Nephron progenitor cell (in vitro differentiated cells): ENCODE measurements at places on chromosomes 2 and 18.

DNA sequence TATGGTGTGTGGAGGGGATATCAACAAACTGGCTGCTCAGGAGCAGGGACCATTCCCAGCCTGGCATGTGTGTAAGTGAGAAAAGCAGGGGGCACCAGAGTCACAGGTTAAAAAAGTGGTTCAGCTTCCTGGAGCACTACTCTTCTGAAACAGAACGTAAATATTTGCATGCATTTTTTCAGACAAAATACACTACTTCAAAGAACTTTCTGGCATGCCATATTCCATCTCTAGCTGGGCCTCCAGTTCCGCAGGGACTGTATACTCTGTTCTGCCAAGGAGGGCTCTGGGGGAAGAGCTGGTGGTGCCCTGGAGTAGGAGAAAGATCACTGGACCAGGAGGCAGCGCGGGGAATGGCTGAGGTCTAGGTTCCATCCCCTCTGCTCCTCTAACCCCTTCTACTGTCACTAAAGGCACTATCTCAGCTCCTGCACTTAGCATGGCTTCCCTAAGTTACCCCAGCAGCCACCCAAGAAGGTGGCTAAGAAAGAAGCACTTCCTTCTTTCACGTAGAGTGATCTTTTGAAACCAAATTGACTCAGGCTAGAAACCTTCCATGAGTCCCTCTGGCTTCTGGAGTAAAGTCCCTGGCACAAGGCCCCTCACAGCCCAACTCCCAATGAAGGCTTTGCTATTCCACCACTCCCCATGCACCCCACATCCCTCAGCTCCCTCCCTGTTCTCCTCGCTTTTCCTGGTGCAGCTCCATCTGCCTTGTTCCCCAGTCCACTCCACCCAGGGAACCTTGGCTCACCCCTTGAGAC lies 57.6 kb upstream of the CABLES1 start:
- H3K36me3 ChIP-seq, result no peaks in the 10 kb centered on the region
- DNase-seq, result no peak
- peaks cover 8% of the 10 kb centered on the region for H3K4me1 ChIP-seq
- H3K27ac ChIP-seq, result no peak overlapping the region
- H3K27me3 ChIP-seq, result peaks cover 7% of the 10 kb centered on the region

DNA sequence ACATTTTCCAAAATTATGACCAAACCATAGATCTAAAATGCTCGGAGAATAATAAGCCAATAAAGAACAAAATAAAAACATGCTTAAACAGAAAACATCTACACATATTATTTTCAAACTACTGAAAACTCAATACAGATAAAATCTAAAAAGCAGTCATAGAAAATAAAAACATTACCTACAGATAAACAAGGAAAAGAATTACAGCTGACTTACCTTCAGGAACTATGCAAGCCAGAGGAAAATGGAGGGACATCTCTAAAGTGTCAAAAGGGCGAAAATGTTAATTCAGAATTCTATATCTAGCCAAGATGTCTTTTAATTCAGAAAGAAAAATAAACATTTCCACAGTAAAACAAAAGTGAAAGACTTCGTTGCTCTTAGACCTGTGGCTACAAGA lies 112.9 kb upstream of the GYPC start:
- H3K36me3 ChIP-seq, result peaks cover 12% of the 10 kb centered on the region
- no peaks in the 10 kb centered on the region for H3K4me1 ChIP-seq
- no peak overlapping the region for H3K27ac ChIP-seq
- H3K4me3 ChIP-seq, result no peak overlapping the region

- H3K4me1 ChIP-seq, result peaks cover 32% of the 10 kb centered on the region
- H3K36me3 ChIP-seq, result no peaks in the 10 kb centered on the region
- H3K27ac ChIP-seq, result no peak overlapping the region
- H3K27me3 ChIP-seq, result peaks cover under 1% of the 10 kb centered on the region
- no peak overlapping the region for H3K4me3 ChIP-seq
- no peak for DNase-seq
These were observed 133.2 kb downstream of the NAPG start for GRCh38 chr18:10659000-10659399.

DNA sequence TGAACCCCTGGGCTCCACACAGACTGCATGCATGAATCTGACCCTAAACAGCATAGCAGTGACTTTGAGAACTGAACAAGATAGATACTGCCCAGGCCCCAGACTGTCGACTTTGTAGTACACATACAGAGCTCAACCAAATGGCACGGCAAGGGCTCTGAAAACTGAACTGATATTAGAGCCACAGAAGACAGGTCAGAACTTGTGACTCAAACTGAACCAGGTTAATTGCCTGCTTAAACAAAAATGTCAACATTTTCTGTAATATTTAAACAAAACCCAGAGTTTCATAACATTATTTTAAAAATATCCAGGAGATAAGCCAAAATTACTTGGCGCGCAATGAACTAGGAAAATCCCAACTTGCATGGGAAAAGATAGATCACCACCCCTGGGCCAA lies 260.3 kb downstream of the TPGS2 start:
- H3K4me1 ChIP-seq, result peaks cover 20% of the 10 kb centered on the region
- H3K4me3 ChIP-seq, result no peak overlapping the region
- no peak overlapping the region for H3K27ac ChIP-seq
- DNase-seq, result no peak
- H3K36me3 ChIP-seq, result no peaks in the 10 kb centered on the region

GRCh38 chr18:9782073-9782857 lies 74.2 kb downstream of the RAB31 start:
- no peaks in the 10 kb centered on the region for H3K36me3 ChIP-seq
- no peak overlapping the region for H3K27ac ChIP-seq

DNA sequence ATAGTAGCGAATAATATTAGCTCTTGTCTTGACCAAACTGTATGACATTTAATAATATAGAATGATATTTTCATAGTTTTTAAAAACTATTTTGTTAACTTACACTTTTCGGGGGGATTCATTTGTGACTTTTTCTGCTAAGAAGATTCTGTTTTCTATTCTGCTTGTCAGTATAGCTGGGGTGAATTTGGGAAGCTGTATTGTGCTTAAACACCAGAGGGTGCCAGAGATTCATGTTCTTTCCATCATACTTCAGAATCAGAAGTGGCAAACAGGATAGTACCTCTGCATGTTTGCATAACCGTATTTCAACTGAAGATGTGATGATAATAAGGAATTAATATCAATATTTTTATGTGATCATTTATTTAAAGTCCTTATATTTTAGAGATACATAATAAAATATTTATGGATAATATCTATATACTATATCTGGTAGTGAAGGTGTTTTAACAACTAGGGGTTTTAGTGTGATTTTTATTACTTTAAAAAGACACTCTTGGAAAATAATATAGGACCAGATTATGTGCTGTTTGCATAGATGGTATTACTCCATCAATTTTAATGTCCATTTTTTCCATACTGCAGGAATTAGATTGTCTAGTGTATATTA lies 81.0 kb downstream of the TAF4B start:
- H3K36me3 ChIP-seq, result peaks cover 5% of the 10 kb centered on the region
- no peak overlapping the region for H3K4me3 ChIP-seq
- no peaks in the 10 kb centered on the region for H3K27me3 ChIP-seq
- peak; percentile 29 for DNase-seq
- H3K4me1 ChIP-seq, result peaks cover 9% of the 10 kb centered on the region
- no peak overlapping the region for H3K27ac ChIP-seq

DNA sequence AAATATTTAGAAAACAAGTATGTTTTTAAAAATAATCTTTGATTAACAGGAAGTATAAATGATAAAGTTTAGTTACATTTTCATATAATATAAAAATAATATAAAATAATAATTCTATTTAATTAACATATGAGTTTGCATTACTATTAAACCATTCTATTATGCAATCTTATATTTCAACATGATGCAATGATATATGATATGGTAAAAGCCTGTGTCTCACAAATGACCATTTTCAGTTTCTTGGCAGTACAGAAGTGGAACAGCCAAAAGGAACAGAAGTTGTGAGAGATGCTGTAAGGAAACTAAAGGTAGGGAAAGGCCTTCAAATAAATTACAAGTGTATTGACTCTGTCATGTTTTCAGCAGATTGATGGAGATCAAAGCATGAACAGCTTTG lies 230.8 kb downstream of the GULP1 start:
- H3K27ac ChIP-seq, result no peak overlapping the region
- H3K4me3 ChIP-seq, result no peak overlapping the region
- H3K36me3 ChIP-seq, result peaks cover 18% of the 10 kb centered on the region
- peaks cover 10% of the 10 kb centered on the region for H3K4me1 ChIP-seq
- no peak for DNase-seq

GRCh38 chr18:53018791-53019190 lies 678.8 kb downstream of the DCC start:
- no peak overlapping the region for H3K4me3 ChIP-seq
- no peaks in the 10 kb centered on the region for H3K36me3 ChIP-seq
- no peaks in the 10 kb centered on the region for H3K27me3 ChIP-seq
- no peaks in the 10 kb centered on the region for H3K4me1 ChIP-seq
- no peak overlapping the region for H3K27ac ChIP-seq

GRCh38 chr2:238287737-238288649 lies at the start of gene PER2:
TSS of gene PER2 (minus strand) at chr2:238288610. CDS start at chr2:238277936, 10,674 bp downstream.
- peak; percentile 35 for DNase-seq
- no peaks in the 10 kb centered on the region for H3K27me3 ChIP-seq
- H3K36me3 ChIP-seq, result peaks cover 5% of the 10 kb centered on the region

GRCh38 chr18:58284699-58285448 lies 240.8 kb downstream of the NEDD4L start:
- H3K27ac ChIP-seq, result peak overlapping the region; percentile 1
- peaks cover 43% of the 10 kb centered on the region for H3K4me1 ChIP-seq
- no peak for DNase-seq
- peaks cover 3% of the 10 kb centered on the region for H3K27me3 ChIP-seq
- H3K36me3 ChIP-seq, result no peaks in the 10 kb centered on the region

DNA sequence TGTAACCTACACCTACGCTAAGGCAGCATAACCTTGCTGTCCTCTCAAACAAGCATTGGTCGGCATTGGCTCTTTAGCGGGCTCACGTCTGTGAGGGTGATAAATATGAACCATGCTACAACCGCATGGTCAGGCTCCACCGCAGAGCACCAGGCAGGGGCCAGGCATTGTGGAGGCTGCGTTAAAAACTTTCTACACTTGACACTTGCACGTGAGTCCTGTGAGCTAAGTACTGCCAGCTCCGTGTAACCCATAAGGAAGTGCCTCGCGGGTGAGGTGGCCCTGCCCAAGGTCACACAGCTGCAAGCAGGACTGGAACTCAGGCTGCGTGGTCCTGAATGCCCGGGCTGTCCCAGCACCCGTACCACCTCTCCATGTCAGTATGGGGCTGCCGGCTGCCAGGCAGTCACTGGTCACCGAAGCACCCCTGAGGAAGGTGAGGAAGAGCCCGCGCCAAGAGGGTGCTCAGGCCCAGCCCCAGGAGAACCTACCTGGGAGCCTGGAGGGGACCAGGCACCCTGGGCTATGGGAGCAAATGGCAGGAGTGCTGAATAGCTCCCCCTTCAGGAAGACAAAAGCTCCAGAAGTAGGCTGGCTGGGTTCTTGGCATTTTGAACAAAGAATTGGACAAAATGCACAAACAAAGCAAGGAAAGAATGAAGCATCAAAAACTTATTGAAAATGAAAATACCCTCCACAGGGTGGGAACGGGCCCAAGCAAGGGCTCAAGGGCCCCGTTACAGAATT lies 271.1 kb upstream of the RAB6C start:
- H3K4me1 ChIP-seq, result peaks cover 25% of the 10 kb centered on the region
- no peak overlapping the region for H3K27ac ChIP-seq
- H3K36me3 ChIP-seq, result no peaks in the 10 kb centered on the region
- no peak for DNase-seq
- H3K4me3 ChIP-seq, result no peak overlapping the region

DNA sequence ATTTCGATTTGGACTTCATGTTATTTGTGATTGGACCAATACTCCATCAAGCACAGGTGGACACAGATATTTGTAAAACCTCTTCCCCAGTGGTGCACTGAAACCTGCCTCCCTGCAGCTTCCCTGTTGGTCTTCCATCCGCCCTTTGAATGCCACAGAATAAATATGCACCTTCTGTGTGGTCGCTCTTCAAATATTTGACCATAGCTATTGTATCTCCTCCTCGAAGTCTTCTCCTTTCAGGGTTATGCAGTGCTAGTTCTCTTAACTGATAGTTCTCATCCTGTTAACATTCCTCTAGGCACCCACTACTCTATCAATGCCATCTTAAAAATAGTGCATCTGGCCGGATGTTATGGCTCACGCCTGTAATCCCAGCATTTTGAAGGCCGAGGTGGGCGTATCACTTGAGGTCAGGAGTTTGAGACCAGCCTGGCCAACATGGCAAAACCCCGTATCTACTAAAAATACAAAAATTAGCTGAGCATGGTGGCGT lies 12.5 kb downstream of the SPATS2L start:
- no peak for DNase-seq
- H3K27me3 ChIP-seq, result peaks cover 2% of the 10 kb centered on the region
- H3K27ac ChIP-seq, result no peak overlapping the region

GRCh38 chr2:180952731-180953336 lies 27.6 kb upstream of the UBE2E3 start:
- no peak overlapping the region for H3K27ac ChIP-seq
- no peak for DNase-seq
- no peaks in the 10 kb centered on the region for H3K27me3 ChIP-seq
- no peaks in the 10 kb centered on the region for H3K4me1 ChIP-seq

- H3K36me3 ChIP-seq, result no peaks in the 10 kb centered on the region
- DNase-seq, result no peak
- no peak overlapping the region for H3K4me3 ChIP-seq
- no peak overlapping the region for H3K27ac ChIP-seq
- H3K4me1 ChIP-seq, result no peaks in the 10 kb centered on the region
These were observed 160.0 kb upstream of the GCFC2 start for GRCh38 chr2:75870651-75871137.

GRCh38 chr2:91975130-91975491 lies 2896.1 kb upstream of the TEKT4 start:
- no peak overlapping the region for H3K4me3 ChIP-seq
- no peak overlapping the region for H3K27ac ChIP-seq
- H3K36me3 ChIP-seq, result no peaks in the 10 kb centered on the region
- DNase-seq, result no peak
- no peaks in the 10 kb centered on the region for H3K4me1 ChIP-seq

- H3K27me3 ChIP-seq, result no peaks in the 10 kb centered on the region
- H3K4me1 ChIP-seq, result peaks cover 29% of the 10 kb centered on the region
- H3K4me3 ChIP-seq, result no peak overlapping the region
- no peak for DNase-seq
- H3K27ac ChIP-seq, result peak overlapping the region; percentile 28
- peaks cover 76% of the 10 kb centered on the region for H3K36me3 ChIP-seq
These were observed 20.6 kb downstream of the TRIB2 start for GRCh38 chr2:12737297-12737696.

GRCh38 chr2:235866373-235866772 lies 301.8 kb downstream of the GBX2 start:
- no peak for DNase-seq
- H3K36me3 ChIP-seq, result peaks cover 41% of the 10 kb centered on the region
- H3K4me3 ChIP-seq, result no peak overlapping the region
- no peaks in the 10 kb centered on the region for H3K27me3 ChIP-seq
- H3K4me1 ChIP-seq, result peaks cover 60% of the 10 kb centered on the region
- H3K27ac ChIP-seq, result peak overlapping the region; percentile 64

- DNase-seq, result no peak
- no peaks in the 10 kb centered on the region for H3K4me1 ChIP-seq
- no peak overlapping the region for H3K4me3 ChIP-seq
- no peaks in the 10 kb centered on the region for H3K36me3 ChIP-seq
- no peaks in the 10 kb centered on the region for H3K27me3 ChIP-seq
- H3K27ac ChIP-seq, result no peak overlapping the region
These were observed 501.5 kb downstream of the ERBB4 start for GRCh38 chr2:212037062-212037461.

GRCh38 chr2:148944536-148944935 lies 69.5 kb downstream of the KIF5C start:
- H3K27ac ChIP-seq, result no peak overlapping the region
- H3K36me3 ChIP-seq, result peaks cover 65% of the 10 kb centered on the region
- H3K4me1 ChIP-seq, result peaks cover 26% of the 10 kb centered on the region
- H3K4me3 ChIP-seq, result no peak overlapping the region
- DNase-seq, result no peak

GRCh38 chr2:215598376-215598975 lies 162.6 kb upstream of the FN1 start:
- H3K4me3 ChIP-seq, result no peak overlapping the region
- no peaks in the 10 kb centered on the region for H3K27me3 ChIP-seq
- no peak for DNase-seq
- peak overlapping the region; percentile 62 for H3K27ac ChIP-seq
